ENCODE measurements at places on chromosomes 6 and 20. TPM values are rescaled to one million over a fixed set of nuclear protein-coding genes. Genes with fewer than 3 reads are reported as not detected.

NKAIN2 gene
- 0.59 TPM for total RNA-seq

LAMA2 gene
- total RNA-seq = 87.4 TPM

FRMD1 gene
- 0.20 TPM for total RNA-seq

BPIFB2 gene
- not detected for total RNA-seq

C6orf163 gene
- total RNA-seq = 5.6 TPM

SLC17A2 gene
- total RNA-seq = not detected

C20orf144 gene
- total RNA-seq = not detected

CLDN20 gene
- 0.30 TPM for total RNA-seq

NRSN1 gene
- total RNA-seq = 0.39 TPM

- peak; percentile 78 for DNase-seq
These were observed 64.4 kb upstream of the PLEKHG1 start for GRCh38 chr6:150535151-150535804.

DNA sequence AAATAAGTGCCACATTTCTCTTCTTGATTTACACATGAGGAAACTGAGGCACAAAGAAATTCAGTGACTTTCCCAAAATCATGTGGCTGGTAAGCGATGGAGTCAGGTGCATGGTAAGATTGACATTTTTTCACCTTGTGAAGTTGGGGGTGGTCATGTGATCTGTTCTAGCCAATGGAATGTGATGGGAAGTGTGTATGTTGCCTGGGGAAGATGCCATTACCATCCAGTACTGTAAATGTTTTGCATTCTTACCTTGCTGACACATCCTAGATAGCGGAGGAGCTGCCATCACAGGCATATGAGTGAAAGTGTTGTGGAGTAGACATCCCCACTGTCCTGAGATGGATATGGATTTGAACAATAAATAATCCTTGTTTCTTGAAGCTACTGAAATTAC is 499.6 kb upstream of the SULF2 start:
- DNase-seq = no peak

- DNase-seq = no peak
These were observed 7.0 kb downstream of the SYNGAP1 start for GRCh38 chr6:33426590-33427511.

- no peak for DNase-seq
These were observed 27.8 kb downstream of the CHRNA4 start for GRCh38 chr20:63333241-63333836.

GRCh38 chr6:132733283-132733682 is 19.4 kb upstream of the VNN1 start:
- DNase-seq = no peak

DNA sequence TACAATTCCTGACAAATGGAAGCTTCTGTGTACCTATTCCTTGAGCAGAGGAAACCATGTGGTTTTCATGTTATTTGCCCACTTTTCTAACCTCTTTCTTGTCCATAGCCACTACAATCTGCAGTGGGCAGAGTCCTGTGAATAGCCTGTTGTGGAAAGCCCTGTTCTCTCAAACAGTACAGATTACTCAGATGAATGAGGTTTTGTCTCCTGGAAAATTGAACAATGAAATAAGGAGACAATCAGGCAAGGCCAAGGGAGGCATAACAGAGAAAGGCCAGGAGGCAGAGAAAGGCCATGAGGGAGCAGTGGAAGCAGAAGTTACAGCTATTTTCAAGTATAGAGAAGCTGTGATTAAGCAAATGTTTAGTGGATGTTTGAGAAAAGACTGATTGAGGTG is 189.3 kb downstream of the GRIK2 start:
- no peak for DNase-seq

GRCh38 chr20:51936377-51936776 is 134.1 kb upstream of the SALL4 start:
- no peak for DNase-seq

GRCh38 chr6:108768792-108769524 is 79.3 kb upstream of the ARMC2 start:
- DNase-seq = no peak

GRCh38 chr6:41602864-41603608 is 35.2 kb upstream of the MDFI start:
- DNase-seq = peak; percentile 51

DNA sequence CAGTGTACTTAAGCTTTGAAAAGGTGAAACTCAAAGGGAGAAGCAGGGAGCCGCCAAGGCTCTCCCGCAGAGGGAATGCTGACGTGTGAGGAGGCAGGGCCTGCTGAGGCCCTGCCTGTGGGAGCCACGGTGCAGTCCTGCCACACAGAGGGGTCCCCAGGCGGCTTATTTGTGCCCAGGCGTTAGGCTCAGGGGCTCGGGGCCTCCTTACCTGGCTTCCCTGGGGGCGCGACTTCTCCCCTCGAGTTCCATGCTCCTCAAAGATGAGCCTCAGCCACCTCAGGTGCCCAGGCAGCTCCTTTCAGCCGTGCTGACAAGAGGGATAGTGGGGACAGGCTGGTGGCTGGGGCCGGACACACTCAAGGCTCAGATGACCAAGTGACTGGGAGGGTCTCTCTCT is 2.2 kb upstream of the KIF25 start:
- DNase-seq = no peak

DNA sequence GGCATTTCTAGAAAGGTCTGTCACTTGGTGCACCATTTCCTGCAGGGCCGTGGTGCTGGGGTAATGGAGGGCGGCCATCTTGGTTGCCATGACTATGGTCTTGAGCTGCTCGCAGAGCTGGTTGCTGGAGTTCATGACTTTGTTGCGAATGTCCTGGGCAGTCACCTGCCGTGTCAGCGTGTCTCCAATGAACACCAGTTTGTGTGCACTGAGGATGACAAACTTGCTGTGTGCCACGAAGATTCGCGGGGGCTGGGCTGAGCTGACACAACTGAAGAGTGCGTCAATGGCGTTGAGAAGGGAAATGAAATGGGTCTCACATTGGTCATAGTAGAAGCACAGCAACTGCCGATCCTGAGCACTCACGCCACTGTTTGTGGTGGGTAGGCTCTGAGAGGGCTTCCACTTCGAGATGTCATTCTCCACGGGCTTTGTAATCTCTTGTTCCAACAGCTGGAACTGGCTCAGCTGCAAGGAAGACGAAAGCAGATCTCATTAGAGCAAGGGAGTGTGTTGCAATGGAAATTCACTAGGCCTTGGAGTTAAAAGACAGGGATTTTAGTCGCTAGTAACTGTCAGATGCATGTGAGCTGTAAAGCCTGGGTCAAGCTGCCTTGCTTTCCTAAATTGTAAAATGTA is 47.1 kb downstream of the NEDD9 start:
- DNase-seq = no peak

DNA sequence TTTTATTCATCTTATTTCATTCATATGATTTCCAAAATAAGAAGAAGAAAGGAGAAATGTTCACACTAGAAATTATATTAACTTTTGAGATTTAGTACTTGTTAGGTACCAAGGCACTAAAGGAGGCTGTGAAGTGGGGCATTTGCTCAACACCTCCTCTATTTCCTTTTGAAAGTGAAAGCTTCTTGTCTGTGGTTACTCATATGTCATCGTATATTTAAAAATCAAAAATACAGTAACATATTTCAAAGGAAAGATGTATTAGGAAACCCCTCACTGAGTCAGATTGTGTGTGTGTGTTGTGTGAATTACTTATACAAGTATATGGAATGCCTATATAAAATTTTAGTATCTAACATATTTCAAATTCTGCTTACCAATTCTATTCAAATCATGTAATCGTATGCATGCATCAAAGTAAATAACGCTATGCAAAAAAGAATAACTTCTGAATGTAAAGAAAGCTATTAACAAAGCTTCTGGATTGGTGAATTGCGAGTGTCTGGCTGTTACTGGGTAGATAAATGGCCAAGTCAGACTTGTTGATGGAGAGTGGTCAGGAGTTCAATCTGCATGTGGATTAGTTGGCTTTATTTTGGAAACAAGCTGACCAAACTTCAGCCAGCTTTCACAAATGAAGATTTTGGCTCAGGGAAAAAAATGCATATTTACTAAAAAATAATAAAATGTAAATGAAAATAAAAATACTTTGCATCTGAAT is 70.9 kb downstream of the PACRG start:
- no peak for DNase-seq

- DNase-seq = no peak
These were observed 17.6 kb upstream of the SERPINB1 start for GRCh38 chr6:2859185-2859700.

DNA sequence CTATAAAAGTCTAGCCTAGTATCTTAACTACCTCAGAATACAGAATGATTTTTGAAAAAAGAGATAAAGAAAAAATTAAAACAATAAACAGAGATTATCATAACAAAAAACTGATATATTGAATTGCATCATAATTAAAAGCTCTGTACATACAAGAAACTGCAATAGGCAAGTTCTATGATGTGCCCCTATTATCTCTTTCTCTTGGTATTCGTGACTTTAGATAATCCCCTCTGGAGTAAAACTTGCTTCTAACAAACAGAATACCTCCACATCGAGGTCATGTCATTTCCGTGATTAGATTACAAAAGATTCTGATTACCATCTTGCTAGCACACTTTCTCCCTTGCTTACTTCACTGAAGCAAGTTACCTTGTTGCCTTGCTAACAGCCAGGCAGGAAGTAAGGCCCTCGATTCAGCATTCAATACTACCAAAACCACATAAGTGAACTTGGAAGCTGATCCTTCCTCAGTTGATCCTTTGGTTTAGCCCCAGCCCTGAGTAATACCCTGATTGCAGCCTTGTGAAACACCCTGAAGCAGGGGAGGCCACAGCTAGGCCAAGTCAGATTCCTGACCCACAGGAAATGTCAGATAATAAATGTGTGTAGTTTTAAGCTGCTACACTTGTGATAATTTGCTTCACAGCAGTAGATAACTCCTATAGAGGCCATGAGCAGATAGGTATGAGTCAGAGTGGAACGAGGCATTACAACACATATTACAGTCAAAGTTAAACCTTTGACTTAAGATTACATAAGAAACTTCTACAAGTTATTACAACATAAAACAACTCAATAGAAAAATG is 53.7 kb upstream of the TMX4 start:
- DNase-seq = no peak

- DNase-seq = no peak
These were observed 2.0 kb upstream of the GRM1 start for GRCh38 chr6:146026873-146027272.
